Stimulated activated CD4-positive, alpha-beta T cell treated with anti-CD3 and anti-CD28 coated beads, Interleukin-2, amount 100 ng/mL, for 4 hours (primary cell): ENCODE measurements at places on chromosomes 1 and 21.
A peak's percentile ranks its signal among the peaks of the same experiment; 100 is the strongest.

DNA sequence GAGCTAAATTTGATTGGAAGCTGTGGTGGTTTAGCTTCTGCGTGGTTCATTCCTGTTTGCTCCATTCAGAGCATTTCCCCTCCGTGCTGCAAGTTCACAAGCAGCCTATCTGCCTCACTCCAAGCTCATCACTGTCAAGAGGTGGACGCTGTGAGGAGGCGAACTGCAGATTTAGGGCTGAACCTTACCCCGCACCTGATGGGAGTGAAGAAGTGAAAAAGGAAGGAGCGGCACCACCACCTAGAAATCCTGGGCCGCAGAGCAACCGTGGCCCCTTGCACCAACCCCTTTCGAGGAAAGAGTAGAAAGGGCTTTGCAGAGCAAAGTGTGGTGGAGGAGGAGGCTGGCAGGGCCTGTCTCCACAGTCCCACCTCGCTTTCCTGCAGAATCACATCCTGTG lies 117.4 kb downstream of the IER5 start:
- DNase-seq = no peak

GRCh38 chr1:65388908-65389695 lies 31.4 kb upstream of the LEPR start:
- no peak for DNase-seq

DNA sequence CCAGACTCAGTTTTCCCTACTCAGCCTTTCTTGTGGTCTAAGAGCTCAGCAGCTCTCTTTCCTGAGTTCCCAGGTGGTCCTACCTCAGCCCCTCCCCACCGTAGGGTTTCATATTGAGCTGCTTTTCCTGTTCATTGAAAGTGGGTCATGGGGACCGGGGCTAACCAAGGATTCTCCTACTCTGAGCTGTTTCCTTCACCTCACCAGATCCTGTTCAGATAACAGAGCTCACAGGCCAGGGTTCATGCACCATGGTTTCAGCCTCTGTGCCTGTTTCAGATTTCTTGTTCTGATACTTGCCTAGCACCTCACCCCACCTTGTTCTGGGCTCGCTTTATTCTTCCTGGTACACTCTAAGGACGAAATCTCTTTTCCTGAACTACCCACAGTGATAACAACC lies 8.5 kb downstream of the UBQLN4 start:
- DNase-seq = no peak

DNA sequence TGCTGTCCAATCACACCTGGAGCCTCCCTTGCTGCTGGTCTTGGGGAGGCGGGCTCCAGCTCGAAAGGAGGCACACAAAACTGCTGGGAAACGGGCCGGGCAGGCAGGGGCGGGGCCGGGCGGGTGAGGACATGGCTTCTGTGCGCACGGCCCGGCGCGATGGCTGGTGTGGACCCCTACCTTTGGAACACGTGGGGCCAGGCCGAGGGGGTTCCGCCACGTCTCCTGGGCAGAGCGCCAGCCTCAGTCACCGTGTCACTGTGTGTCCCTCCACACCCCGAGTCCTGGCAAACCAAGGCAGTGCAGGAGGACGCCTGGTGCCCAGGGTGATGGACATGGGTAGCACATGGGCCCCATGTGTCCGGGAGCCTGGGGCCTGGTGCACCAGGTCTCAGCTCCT lies 42.0 kb upstream of the ADARB1 start:
- no peak for DNase-seq

GRCh38 chr1:243848858-243849420 lies 1.1 kb downstream of the AKT3 start:
- peak; percentile 3 for DNase-seq

DNA sequence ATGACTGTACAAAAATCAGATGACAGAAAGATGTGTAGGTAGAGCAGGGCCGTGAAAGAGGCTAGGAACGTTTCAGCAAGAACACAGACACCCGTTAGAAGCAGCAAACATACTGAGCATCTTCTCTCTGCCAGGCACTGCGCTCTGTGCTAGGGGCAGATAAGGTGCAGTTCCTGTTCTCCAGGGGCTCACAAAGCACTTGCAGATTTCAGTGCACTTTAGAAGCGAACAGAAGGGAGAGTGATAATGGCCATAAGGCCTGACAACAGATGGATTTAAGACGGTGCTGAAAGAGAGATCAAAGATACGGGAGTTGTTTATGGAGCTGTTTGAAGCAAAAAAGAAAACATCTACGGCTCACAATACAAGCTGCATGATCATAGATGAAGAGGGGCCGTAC lies 200.3 kb upstream of the FOXD3 start:
- no peak for DNase-seq

GRCh38 chr1:15172405-15173259 lies 19.1 kb downstream of the TMEM51 start:
- DNase-seq = no peak

GRCh38 chr1:156836041-156836654 lies 19.5 kb upstream of the SH2D2A start:
- no peak for DNase-seq

DNA sequence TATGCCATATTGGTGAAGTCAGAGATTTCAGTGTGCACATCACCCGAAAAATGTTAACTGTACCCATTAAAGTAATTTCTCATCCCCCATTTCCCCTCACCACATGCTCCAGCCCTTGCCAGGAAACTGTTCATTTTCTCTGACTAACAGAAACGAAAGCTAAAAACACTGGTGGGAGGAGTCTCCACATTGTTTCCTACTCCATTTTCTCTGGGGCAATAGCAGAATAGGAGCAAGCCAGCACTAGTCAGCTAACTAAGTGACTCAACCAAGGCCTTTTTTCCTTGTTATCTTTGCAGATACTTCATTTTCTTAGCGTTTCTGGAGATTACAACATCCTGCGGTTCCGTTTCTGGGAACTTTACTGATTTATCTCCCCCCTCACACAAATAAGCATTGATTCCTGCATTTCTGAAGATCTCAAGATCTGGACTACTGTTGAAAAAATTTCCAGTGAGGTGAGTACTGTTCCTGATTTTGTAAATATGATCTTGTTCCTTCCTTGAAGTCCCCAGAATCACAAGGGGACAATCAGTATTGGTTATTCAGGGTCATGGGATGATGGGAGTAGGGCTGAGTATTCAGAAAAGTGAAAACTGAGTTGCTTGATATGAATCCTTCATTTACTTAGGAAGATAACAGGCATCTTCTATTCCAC lies at the start of gene IFI16:
Gene IFI16 (plus strand): TSS at position 204 of the 658 bp plus-strand sequence. CDS start 4,774 bp downstream, outside the sequence.
- peak; percentile 72 for DNase-seq

DNA sequence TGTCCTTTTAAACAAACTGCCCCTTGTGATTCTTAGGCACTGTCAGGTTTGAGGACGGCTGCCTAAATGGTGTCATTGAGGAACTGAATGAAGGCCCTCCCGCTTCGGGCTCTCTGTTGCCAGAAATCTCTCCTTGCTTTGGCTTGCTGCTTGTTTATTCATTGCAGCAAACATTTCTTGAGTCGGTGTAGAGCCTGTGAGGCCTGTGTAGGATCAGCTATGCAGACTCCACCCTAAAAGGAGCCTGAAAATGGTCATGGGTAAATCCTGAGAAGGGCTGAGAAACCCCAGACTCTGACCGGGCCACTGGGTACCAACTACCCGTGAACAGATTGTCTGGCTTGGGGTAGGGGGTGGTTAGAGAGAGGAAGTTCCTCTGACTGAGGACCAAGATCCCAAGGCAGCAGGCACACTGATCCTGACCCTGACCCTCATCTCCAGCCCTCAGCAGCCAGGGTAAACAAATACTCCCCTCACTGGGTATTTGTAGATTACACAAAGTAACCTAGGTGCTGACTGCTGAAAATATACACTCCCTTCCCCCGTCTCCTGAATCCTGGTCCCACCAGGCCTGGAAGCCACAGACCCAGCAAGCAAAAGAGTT lies 3.1 kb downstream of the IL6R start:
- no peak for DNase-seq

DNA sequence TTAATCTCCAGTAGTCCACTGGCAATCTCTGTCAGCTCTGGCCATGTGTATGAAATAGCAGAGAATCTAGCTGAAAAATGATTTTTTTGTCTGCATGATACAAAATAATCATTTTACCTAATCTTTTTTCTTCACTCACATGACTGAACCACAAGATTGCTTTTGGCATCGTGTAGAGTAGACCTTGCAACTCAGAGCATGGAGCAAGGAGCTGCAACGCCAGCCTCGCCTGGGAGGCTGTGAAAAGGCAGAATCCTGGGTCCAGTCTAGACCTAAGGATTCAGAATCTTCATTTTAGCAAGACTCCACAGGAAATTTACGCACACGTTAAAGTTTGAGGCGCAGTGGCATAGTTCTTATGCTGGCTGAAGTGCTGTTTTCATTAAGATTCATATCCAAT lies 40.2 kb downstream of the TOMM20 start:
- no peak for DNase-seq

DNA sequence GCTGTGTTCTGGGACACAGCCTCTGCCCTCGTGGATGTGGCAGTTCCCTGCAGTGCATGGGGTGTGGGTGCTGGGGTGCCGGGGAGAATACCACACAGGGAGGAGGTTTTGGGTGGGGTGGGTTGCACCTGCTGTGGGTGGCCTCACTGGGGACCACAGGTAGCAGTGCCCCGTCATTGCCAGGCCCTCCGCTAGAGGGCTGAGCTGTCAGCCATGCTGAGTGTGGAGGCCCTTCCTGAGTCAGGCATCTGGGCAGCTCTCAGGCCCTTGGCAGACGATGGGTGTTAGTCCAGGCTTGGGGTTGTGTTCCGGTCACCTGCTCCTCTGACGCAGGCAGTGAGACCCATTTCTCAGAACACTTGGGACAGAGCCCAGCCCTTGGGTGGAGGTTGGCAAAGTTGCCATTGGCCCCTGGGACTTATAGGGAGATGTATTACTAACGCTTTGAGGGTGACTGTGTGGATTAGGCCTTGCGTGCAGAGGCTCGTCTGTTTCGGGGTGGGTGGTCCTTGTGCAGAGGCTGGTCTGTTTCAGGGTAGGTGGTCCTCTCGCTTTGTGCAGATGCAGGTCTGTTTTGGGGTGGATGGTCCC lies 23.9 kb downstream of the PCNT start:
- DNase-seq = no peak

- no peak for DNase-seq
Observed at GRCh38 chr1:53060579-53060978, 1.4 kb upstream of the PODN start.

- no peak for DNase-seq
Observed at GRCh38 chr1:161866241-161866640, 100.1 kb downstream of the ATF6 start.

DNA sequence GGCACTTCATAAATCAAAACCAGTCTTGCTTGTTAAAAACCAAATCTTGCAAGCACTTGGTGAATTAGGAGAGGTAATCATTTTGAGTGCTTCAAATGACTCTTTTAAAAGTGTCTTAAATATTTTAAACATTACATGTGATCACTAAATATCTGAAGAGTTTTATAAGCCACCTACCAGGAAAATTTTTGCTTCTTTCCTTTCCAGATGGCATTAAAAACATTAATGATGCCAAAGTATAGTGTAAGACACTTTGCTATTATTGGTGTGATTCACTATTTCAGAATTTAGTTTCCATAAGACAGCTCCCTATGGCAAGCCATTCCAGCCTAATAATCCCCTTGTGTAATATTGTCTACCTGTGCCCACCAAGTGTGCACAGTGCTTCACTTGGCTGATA lies 548.8 kb upstream of the ADAMTS5 start:
- no peak for DNase-seq

DNA sequence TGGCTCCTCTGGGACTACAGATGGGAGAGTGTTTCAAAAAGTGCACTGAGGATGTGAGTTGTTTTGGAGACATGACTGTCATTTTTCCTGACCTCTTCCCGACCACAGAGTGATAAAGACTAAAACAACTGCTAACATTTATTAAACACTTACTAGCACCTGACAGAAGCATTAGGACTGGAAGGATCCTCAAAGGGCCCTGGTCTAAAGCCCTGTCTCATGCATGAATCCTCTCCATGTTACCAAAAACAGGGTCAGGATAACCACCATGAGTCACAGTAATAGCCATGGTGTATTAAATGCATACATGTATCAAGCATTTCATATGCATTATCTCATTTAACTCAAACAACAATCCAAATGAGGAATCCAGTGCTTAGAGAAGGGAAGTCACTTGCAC lies 11.5 kb downstream of the CYB5RL start:
- no peak for DNase-seq

GRCh38 chr1:56788588-56788987 lies 30.6 kb downstream of the FYB2 start:
- DNase-seq = no peak

GRCh38 chr1:71399594-71399993 lies 318.8 kb upstream of the ZRANB2 start:
- DNase-seq = no peak

DNA sequence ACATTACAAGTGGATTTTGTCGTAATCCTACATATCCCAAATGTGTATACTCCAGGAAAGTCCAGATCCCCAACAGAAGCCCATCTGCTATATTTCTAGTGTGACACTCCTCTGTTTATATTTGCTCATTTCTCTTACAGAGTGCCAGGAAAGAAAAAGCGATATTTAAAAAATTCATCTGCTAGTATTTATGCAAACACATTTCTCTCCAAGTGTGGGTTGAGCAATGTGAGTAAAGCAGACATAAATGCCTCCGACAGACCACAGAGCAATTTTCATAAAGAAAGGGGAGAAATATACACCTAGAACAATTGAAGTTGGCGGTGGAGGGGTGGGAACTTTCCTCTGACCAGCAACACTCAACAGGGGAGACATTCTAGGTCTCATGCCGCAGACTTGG lies 22.2 kb upstream of the RAP1A start:
- no peak for DNase-seq

- DNase-seq = no peak
Observed at GRCh38 chr1:157771661-157772425, 5.1 kb downstream of the FCRL2 start.

DNA sequence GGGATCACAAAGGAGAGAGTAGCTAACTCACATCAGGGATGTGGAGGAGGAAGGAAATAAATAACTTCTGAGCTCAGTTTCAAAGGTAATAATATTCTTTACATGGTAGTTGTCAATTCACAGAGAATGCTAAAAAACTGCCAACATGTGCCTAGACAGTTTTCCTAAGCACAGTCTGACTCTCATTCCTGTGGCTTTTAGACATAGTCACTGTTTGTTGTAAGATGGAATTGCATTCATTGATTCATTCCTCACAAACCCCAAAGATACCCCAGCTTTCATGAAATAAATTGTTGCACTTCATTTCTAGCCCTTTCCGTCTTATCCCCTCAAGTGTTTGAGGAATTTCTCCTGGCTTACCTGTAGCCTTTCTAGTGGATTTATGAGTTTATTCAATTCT lies 263.9 kb downstream of the NTNG1 start:
- no peak for DNase-seq

- DNase-seq = no peak
Observed at GRCh38 chr1:97976801-97977200, 56.0 kb upstream of the DPYD start.

DNA sequence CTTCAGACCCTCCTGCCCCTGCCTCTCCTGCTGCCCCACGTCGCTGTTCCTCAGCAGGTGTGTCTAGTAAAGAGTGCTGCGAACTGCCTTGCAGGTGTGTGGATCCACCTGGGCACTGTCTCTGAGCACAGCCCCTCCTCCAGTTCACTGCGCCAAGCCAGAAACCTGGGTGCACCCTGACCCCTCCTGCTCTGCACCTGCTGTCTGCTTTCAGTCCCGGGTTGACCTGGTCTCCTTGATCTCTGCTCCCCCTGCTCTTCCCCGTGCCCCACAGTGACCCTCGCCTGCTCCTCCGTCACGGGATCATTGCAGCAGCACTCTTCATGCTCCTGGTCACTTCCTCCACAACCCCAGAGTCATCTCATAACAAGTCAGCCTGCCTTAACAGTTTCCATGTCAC lies 6.5 kb downstream of the A3GALT2 start:
- DNase-seq = no peak
